Upper lobe of left lung (tissue), 6 donors: ENCODE measurements at places on chromosomes 5 and 9.

DNA sequence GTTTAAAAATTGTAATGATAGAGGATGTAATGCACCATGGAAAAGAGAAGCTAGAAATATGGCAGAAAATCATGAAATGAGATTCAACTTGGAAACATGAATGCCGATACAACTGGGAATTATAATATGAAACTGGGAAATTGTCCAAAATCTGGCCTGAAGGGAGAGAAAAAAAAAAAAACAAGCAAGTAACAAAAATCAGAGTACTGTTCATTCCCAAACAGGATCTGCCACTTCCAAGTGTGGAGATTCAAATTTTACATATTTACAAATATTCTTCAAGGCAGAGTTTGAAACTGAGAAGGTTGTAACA lies 56.6 kb upstream of the MOCS2 start:
- no peak for DNase-seq

DNA sequence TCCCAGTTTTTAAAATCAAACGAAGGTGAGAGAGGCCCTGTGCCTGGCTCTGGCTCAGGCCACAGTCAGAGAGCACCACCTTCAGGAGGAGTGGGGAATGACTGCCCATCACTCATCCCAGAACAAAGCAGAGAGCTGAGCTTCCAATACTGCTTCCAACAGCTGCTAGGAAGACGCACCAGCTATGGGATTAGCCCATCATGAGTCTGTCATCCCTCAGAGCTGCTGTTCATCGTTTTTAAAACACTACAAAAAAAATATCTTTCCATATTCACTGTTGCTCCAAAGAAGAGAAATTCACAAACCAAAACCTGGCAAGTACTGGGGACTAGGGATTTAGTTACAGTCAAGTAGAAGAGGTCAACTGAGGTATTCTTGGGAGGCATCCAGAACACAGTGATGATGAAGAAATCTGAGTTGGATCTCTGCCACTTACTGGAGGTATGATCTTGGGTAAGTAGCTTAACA lies 102.4 kb downstream of the CDK5RAP2 start:
- DNase-seq: peak; percentile 73

DNA sequence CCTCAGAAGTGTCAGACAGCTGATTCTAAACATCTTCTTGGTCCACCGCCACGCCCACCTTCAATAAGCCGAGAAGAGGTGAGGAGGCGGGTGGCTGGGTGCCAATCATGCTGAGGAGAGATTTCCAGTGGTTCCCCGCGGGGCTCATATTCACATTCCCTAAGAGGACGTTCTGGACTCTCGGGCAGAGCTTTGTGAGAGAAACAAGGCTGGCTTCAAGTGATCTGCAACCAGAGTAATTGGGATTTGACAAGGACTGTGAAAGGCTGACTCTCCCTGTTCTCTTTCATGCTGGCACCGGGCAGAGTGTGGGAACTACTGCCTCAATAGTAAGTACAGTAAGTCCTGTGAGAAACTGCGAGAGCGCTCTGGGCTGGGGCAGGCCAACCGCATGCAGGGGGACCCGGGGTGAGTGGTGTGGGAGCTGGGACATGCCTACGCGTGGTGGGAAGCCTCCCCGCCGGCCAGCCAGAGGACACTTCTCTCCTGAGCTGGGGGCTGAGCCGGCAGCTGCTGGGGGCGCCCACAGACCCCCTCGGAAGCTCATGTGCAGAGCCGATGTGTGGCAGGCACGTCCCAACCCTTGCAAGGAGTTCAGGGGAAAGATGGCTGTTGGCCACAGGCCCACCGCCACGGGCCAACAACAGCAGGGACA lies 110.9 kb downstream of the LIFR start:
- DNase-seq: peak; percentile 43

DNA sequence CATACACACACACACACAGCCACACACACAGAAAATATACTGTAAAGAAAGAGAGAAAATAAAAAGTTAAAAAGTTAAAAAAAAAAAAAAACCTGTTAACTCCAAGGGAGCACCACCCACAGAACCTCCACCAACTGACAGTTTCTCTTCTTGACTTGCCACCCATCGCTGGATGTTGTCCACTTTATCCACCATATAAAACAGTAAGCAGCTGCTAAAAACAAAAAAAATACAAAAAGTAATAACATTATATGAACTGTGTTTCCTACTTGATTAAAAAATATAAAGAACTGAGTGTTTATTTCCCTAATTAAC lies 1.2 kb downstream of the PURA start:
- DNase-seq: no peak

GRCh38 chr9:5095795-5096194 lies 89.6 kb downstream of the INSL6 start:
- no peak for DNase-seq

- DNase-seq: no peak
These were observed 48.5 kb upstream of the RLN1 start for GRCh38 chr9:5388026-5388819.

DNA sequence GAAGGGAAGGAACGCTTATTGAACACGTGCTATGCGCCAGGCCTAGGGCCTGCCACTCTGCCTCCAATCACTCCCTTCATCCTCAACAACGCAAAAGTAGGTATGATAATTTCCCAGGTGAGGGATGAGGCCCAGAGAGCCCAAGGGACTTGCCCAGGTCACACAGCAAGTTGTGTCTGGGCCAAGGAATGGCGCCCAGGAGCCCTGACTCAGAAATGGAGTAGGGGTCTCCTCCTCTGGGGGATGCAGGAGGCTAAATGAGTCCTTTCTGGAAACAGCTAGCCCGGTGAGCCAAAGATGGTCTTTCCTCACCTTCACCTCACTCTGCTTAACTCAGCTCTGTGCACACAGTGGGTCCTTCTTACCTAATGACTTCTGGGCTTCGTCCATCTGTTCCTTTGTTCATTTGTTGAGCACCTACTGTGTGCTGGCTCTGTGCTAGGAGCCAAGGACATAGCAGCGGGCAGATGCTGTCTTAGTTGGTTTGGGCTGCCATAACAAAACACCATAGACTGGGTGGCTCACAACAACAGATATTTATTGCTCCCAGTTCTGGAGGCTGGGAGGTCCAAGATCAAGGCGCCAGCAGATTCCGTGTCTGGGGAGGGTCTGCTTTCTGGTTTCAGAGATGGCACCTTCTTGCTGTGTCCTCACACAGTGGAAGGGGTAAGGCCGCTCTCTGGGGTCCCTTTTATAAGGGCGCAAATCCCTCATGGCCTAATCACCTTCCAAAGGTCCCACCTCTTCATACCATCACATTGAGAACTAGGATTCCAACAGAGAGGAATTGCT lies 22.3 kb upstream of the NEURL1B start:
- no peak for DNase-seq

GRCh38 chr9:122113574-122113973 lies 20.5 kb upstream of the TTLL11 start:
- DNase-seq: no peak

DNA sequence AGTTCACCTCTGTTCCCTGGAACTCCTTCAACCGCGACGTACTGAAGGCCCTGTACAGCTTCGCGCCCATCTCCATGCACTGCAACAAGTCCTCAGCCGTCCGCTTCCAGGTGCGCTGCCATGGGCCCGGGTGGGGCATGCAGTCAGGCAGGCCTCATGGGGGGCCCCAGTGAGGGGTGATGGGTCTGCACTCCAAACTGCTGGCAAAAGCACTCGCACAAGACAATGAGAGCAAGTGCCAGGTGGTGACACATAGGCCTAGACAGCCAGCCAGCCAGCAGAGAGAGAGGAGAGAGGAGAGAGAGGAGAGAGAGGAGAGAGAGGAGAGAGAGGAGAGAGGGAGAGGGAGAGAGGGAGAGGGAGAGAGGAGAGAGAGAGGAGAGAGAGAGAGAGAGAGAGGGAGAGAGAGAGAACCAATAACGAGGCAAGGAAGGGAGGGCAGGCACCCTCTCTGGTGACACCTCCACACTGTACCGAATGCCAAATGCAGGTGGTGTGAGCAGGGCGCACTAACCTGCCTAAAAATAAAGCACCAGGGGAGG lies 21.0 kb downstream of the DBH start:
- no peak for DNase-seq

- DNase-seq: no peak
These were observed 200.0 kb upstream of the ATP10B start for GRCh38 chr5:161051920-161052500.

GRCh38 chr5:55604611-55605067 lies 69.9 kb upstream of the PLPP1 start:
- no peak for DNase-seq

GRCh38 chr5:158200619-158201018 lies 341.7 kb upstream of the CLINT1 start:
- DNase-seq: no peak

GRCh38 chr5:132457371-132458225 lies 33.0 kb downstream of the IRF1 start:
- peak; percentile 68 for DNase-seq

GRCh38 chr5:116528519-116529234 lies 45.9 kb downstream of the SEMA6A start:
- DNase-seq: no peak

DNA sequence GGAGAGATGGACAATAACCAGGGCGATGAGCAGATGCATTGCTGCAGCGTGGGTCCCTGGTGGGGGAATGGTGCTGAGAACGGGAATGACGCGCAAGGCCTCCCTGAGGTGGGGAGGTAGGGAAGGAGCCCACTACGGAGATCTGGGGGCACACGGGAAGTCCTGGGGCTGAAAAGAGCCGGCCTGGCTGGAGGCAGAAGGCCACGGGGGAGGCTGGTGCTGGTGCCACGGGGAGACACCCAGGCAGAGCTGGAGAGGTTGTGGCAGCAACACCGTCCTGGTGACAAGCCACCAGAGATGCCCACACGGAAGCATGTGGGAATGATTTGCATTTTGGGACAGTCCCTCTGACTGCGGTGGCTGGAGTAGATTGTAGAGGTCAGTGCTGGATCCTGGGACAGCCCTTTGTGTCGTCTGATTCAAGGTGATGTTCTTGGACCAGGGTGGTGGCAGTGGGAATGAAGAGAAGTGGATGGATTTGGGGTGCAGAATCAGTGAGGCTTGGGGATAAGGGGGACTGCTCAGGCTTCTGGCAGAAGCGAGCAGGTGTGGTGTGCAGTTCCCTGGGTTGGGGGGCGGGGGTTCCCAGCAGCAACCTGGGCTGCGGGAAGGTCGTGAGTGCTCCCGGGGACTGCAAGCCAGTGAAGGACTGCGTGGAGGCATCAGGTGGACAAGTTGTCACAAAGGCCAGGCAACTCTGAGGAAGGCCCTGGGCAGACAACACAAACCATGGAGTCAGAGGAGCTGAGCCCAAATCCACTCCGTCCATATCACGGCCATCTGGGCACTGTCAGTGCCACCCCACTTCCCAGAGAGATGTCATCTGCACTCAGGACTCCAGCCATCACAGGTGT lies 25.2 kb upstream of the CNOT6 start:
- DNase-seq: no peak
